EH (cell line): ENCODE measurements at places on chromosomes 11 and 22.

DNA sequence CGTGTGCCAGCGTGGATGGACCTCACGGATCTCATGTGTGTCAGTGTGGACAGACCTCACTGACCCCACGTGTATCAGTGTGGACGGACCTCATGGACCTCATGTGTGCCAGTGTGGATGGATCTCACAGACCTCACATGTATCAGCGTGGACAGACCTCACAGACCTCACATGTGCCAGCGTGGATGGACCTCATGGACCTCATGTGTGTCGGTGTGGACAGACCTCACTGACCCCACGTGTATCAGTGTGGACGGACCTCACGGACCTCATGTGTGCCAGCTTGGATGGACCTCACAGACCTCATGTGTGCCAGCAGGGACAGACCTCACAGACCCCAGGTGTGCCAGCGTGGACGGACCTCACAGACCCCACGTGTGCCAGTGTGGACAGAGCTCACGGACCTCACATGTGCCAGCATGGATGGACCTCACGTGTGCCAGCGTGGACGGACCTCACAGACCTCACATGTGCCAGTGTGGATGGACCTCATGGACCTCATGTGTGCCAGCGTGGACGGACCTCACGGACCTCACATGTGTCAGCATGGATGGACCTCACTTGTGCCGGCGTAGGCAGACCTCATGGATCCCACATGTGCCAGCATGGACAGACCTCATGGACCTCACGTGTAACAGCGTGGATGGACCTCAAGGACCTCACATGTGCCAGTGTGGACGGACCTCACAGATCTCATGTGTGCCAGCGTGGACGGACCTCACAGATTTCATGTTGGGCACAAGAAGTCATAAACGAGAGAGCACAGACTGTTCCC is 18.2 kb downstream of the TTLL8 start:
- no peak for DNase-seq

GRCh38 chr11:75816561-75817239 is 1.7 kb downstream of the UVRAG start:
- no peak for DNase-seq

GRCh38 chr11:86301742-86302091 is 323 bp upstream of the HIKESHI start:
- no peak for DNase-seq

- no peak for DNase-seq
These were observed 17.6 kb upstream of the MED17 start for GRCh38 chr11:93766504-93766903.

DNA sequence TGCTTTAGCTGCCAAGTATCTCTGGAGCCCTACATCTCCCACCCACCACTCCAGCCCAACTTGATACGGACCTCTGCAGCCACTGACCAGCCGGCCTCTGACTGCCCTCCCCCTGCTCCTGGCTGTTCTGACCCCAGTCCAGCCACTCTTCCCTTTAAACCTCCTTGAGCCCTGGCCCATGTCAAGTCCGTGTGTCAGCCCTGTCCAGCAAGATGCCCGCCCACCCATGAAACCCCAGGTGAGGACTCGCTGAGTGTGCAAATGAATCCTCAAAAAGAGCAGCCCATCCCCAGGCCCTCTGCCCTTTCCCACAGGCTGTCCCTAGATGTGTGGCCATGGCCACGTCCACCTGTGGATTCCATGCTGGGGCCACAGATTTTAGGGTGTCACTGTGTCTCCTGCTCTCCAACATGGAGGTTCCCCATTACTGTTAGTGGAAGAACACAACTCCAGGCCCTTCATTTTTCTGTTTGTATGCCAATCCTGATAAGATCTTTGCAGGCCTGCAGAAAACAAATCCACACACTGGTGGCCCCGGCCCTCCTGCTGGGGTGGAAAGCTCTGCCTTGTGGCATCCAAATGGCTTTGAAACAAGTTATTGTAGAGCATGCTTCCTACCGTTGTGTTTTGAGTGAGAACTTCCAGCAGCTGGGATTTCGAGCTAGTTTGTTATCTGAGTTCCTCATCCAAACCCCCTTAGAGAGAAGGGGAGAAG is 22.7 kb upstream of the ADORA2A start:
- no peak for DNase-seq

- DNase-seq: no peak
These were observed 60.4 kb downstream of the ST3GAL4 start for GRCh38 chr11:126415669-126416420.

- no peak for DNase-seq
These were observed 64.9 kb downstream of the ENDOD1 start for GRCh38 chr11:95154514-95154913.

GRCh38 chr11:9992306-9992705 is 301.7 kb downstream of the SBF2 start:
- no peak for DNase-seq

DNA sequence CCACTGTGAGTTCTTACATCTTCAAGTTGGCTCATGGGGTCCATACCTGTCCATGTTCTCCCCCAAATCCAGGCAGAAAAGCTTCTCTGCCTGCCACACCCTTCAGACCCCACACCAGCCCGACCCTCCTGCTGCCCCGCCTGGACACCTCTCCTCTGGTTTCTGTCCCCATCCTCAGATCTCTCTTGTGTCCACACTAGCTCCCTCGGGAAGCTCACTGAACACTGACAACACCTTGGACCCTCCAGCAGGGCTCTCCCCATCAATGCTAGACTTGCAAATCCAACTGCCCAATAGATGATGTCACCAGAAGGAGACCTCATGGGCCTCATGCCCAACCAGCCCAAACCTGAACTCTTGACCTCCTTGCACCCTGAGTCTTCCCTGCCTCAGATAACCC is 2.9 kb downstream of the SCARF2 start:
- DNase-seq: peak; percentile 7

DNA sequence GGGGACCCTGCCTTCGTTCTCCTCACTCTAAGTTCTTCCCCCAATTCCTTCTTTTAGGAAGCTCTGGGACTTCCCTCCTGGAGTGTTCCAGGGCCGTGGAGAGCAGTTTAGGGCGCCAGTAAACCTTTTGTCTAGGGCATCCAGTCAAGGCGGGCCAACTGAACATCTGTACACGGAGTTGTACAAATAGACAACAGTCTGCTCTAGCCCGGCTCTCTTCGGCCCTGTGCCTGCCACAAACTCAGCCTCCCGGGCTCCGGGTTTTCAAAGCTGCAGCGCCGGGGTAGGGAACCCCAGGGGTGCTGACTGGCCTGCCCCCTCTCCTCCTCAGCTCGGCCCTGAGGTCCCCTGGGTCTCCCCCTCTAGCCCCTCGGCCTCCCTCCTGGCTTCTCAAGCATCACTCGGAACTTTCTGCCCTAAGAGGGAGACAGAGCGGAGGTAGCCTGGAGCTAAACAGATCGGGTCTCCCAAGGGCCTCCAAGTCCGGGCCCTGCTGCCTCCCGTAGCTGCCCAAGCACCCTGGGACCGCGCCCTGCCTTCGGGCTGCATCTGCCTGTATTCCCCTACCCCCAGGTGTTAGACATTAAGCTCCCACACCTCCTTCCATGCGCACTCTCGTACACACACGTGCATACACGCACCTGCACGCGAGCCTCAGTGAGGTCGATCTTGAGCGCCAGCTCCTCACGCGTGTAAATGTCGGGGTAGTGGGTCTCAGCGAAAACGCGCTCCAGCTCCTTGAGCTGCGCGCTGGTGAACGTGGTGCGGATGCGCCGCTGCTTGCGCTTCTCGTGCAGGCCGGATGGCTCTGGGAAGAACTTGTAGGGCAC is 3.3 kb downstream of the PHOX2A start:
- DNase-seq: peak; percentile 23

DNA sequence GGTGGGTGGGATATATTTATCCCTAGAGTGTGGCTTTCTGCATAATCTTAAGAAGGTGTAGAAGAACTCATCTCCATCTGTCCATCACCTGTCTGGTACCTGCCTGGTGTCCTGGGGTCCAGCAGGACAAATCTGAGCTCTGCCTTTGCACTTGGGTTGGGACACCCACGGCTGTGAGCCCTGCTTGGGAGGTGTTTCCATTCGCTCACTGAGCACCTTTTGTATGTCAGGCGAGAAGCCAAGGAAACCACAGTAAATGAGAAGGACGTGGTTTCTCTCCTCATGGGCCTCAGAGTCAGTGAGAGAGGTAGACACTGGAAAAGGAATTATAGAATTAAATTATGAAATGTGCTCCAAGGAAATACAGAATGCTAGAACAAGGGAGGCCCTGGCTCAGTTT is 555.9 kb downstream of the MIAT start:
- DNase-seq: no peak

- no peak for DNase-seq
These were observed at the start of gene VPREB1 for GRCh38 chr22:22244316-22245250. TSS of gene VPREB1 (plus strand) at chr22:22244786. CDS start at chr22:22244814, 28 bp downstream.

- no peak for DNase-seq
These were observed 57.4 kb upstream of the PARVA start for GRCh38 chr11:12319988-12320387.

DNA sequence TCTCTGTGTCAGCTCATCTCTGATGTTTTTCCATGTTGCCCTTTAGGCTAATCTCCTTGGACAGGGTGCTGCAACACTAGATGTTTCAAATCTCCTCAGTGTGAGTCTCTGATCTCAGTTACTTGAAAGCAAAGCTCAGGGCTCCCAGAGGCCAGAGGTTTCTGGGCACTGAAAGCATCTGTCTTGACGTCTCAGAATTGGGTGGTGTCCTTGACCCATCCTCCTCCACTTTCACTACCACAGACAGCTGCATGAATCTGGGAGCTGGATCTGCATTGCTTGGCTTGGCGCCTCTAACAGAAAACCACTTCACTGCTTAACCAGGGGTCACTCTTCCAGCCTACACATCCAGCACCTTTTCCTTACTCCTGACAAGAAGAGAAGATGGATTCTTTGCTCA is 399.4 kb downstream of the NXPE2 start:
- DNase-seq: no peak

DNA sequence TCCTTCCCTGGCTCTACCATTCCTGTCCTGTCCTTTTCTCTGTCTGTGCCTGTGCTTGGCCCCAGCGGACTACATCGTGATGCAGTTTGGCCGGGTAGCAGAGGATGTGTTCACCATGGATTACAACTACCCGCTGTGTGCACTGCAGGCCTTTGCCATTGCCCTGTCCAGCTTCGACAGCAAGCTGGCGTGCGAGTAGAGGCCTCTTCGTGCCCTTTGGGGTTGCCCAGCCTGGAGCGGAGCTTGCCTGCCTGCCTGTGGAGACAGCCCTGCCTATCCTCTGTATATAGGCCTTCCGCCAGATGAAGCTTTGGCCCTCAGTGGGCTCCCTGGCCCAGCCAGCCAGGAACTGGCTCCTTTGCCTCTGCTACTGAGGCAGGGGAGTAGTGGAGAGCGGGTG is 20.4 kb downstream of the TUB start:
- DNase-seq: no peak

- peak; percentile 9 for DNase-seq
These were observed 366.8 kb upstream of the CCDC179 start for GRCh38 chr11:23227078-23227445.
